ENCODE measurements at places on chromosomes 2 and 18. TPM values are rescaled to one million over a fixed set of nuclear protein-coding genes. Genes with fewer than 3 reads are reported as not detected.

The GREB1L gene
- 2.2 TPM for total RNA-seq

The PROKR1 gene
- total RNA-seq = not detected

The ACADL gene
- 18.5 TPM for total RNA-seq

The DTNA gene
- total RNA-seq = 7.3 TPM

The PDE1A gene
- 4.8 TPM for total RNA-seq

The ICOS gene
- total RNA-seq = not detected

The SLC9A4 gene
- not detected for total RNA-seq

The ALK gene
- total RNA-seq = not detected

The SERPINB4 gene
- total RNA-seq = not detected

The OR6B2 gene
- total RNA-seq = not detected

DNA sequence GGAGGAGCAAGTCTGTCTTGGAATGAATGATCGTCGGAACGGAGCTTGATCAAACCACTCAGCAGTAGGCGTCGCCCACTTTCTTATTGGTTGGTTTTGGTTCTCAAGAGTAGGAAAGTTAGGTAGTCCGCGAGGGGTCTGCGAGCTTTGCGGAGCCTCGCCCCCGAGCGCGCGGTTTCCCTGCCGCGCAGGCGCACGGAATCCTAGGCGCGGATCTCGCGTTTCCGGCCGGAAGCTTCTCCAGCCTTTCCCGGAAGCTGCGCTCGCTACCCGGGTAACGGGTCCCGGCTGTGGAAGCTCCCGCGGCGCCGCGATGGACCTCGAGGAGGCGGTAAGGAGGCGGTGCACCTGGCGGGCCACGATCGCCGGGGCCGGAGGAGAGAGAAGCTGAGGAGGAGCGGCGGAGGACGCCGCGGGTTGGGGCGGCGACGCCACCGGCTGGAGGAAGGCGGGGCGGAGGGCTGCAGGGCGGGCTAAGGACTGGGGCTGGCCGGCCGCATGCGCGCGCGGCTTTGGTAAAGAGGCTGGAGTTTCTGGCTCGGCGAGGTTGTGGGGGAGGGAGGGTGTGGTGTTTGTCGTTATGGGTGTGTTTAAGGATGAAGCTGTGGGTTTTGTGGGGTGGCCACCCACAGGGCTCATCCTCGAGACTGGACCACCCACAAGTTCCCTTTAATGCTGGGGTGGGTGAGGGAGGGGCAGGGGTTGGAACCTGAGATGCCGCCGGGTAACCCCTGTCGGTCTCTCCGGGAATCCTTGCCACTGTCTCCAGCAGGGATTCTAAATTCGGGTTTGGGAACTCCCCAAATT is at the start of gene TAF1B:
Gene TAF1B (plus strand): TSS at position 246 of the 807 bp plus-strand sequence. CDS start 68 bp downstream, at position 314.
- peak; percentile 87 for DNase-seq

GRCh38 chr2:30666266-30666874 is 140.9 kb downstream of the CAPN13 start:
- no peak for DNase-seq

- DNase-seq = no peak
These were observed 686.8 kb upstream of the DDX18 start for GRCh38 chr2:117127680-117128079.

DNA sequence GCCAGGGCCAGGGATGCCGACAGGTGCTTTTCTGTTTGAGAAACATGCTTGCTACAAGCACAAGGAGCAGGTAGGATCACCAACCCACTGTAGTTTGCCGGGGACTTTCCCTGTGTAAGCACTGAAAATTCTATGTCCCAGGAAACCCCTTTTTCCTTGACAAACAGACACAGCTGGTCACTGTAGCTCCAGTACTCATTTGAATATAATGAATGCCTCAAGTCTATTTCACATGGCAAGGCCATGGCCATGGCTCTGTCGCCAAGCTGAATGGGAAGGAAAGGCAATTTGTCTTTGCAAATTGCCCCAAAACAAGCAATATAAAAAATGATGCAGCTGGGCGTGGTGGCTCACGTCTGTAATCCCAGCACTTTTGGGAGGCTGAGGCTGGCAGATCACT is 49.6 kb upstream of the IGFBP2 start:
- DNase-seq = no peak

DNA sequence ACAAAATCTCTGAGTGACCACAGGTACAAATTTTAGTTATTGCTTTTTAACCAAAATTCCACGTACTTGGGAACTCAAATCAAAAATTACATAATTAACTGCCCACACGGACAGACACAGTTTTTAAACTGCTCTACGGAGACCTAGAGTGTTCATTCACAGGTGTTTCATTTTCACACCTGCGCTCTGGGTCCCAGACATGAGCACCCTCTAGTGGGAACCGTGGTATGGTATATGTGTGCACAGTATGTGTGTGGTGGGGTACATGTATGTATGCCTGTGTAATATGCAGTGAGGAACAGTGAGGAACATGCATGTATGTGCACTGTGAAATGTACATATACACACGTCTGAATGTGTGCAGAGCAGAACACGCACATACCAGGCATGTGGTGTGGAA is 65.0 kb downstream of the PPP4R1 start:
- no peak for DNase-seq

- no peak for DNase-seq
These were observed 23.6 kb upstream of the COL6A3 start for GRCh38 chr2:237437566-237437965.

DNA sequence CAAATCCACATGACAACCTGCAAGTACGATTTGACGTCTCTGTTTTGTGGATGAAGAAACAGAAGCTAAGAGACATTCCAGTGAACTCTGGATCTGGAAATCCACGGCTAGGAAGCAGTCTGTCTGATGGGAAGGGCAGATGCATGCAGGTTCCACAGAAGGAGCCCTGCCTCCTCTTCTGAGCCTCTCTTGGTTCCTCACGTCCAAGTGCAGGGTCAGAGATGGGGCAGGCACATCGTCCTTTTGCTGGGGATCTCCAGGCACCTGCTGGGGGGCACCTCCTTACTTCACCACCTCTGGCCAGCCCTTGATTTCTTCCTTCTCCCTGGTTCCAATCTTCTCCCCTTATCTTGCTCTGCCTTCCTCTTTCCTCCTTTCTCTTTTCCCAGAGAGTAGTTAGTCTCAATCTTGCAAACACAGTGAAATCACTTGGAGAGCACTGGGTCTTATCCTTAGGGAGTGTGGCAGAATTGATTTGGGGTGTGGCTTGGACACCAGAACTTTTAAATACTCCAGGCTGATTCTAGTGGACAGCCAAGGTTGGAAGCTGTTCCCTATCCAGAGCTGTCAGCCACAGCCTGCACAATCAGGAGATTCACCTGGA is 137.8 kb downstream of the BCL2 start:
- DNase-seq = no peak

DNA sequence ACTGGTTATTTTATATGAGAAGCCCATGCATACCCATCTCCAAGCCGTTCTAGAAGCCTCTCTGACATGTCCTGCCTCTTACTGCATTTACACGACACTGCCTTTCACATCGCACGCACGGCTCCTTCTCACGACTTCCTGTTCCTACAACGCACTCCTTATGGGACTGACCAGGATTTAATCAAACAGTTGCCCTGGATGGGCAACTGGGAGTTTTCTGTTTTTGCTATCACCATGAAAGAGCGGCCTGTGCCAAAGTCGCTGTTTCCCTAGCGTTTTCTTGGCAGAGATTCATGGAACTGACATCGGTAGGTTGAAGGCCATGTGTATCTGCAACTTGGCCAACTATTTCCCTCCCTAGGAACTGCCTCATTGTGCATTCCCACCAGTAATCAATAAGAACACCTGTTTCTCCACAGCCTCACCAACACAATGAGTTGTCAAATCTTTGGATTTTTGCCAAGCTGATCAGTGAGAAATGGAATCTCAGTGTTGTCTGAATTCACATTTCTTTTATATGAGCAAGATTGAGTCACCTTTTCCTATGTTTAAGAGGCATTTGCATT is 97.2 kb upstream of the OTOS start:
- DNase-seq = peak; percentile 65

- DNase-seq = no peak
These were observed 238.5 kb downstream of the CELF4 start for GRCh38 chr18:37327063-37327577.

DNA sequence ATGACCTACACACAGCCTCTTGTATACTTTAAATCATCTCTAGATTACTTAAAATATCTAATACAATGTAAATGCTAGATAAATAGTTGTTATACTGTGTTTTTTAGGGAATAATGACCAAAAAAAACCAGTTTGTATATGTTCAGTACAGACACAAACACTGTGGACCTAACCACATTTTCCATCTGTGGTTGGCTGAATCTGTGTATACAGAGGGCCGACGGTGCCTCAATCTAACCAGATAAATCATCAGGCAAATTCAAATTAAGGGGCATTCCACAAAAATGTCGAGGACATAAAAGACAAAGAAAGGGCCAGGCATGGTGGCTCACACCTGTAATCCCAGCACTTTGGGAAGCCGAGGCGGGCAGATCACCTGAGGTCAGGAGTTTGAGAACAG is 14.1 kb downstream of the MGAT4A start:
- DNase-seq = no peak

DNA sequence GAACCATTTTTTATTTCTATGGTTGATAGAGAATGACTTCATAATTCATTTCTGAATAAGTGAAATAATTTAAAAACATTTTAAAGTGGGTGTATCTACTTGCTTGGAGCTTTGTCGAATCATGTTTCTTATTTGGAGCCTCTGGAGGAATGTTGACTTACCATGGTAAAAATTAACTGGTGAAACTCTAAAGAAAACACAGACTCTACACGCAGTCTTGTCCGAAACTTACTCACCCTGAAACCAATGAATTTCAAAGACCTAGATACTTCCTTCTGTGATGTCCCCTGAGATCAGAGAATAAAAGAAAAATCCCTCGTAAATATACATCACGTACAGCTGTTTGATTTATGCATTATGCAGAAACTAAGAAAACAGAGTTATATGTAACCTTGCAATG is 665.2 kb upstream of the NRXN1 start:
- no peak for DNase-seq

DNA sequence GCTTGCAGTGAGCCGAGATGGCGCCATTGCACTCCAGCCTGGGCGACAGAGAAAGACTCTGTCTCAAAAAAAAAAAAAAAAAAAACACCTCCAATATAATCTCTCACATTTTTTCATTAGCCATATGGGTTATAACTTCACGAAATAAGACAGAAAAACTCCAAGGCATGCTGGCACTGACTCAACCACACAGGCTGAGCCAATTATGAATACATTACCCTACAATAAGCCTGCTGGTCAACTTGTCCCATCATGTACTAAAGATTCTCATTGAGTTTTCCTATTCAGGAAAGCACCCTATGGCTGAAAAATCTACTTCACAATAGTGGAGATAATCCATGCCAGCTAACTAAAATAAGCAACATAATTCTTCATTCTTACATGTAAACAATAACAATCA is 12.8 kb upstream of the MAP3K20 start:
- DNase-seq = no peak

- DNase-seq = no peak
These were observed 18.7 kb downstream of the DBI start for GRCh38 chr2:119385466-119385865.

DNA sequence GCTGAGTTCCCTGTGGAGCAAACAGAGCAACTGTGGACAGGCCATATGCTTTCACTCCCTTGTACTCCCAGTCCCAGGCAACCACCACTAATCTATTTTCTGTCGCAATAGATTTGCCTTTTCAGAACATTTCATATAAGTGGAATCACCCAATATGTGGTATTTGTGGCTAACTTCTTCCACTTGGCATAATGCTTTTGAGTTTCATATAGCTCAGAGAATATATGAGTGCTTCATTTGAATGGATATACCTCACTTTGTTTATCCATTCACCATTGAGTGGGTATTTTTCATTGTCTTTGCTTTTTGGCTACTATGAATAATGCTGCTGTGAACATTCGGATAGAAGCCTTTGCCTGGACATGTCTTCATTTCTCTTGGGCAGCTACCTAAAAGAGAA is 151.9 kb downstream of the CERS6 start:
- no peak for DNase-seq

DNA sequence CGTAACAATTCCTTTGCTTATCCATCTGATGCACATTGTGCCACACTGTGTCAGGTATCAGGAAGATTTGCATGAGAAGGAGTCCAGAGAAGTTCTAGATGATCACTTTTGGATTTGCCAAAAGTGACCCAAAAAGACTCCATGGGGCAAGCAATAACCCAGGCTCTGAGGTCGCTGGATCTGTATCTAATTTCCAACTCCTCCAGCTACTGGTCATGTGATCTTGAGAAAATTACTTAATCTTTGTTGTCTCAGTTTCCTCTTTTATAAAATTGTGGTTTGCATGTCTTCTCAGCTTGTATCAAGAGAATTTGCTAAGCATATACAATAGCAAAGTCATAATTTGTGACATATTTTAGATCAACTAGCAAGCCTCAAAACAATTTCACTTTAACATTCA is 61.3 kb upstream of the ITGA4 start:
- DNase-seq = no peak
